ENCODE measurements at places on chromosomes 12 and 14.
A peak's percentile ranks its signal among the peaks of the same experiment; 100 is the strongest.

- DNase-seq = no peak
Observed at GRCh38 chr12:130961921-130962451, 8.3 kb downstream of the ADGRD1 start.

- DNase-seq = no peak
Observed at GRCh38 chr12:65430006-65430405, 151.5 kb downstream of the MSRB3 start.

- no peak for DNase-seq
Observed at GRCh38 chr14:89447182-89447944, 30.3 kb upstream of the FOXN3 start.

- no peak for DNase-seq
Observed at GRCh38 chr12:124484067-124484466, 83.3 kb downstream of the NCOR2 start.

GRCh38 chr12:116642683-116643082 is 83.5 kb downstream of the MAP1LC3B2 start:
- no peak for DNase-seq

- DNase-seq = no peak
Observed at GRCh38 chr12:62575036-62575435, 108.4 kb downstream of the MON2 start.

GRCh38 chr12:1282670-1283315 is 291.8 kb downstream of the ERC1 start:
- DNase-seq = no peak

GRCh38 chr14:50946234-50946935 is 2.1 kb upstream of the PYGL start:
- DNase-seq = no peak

DNA sequence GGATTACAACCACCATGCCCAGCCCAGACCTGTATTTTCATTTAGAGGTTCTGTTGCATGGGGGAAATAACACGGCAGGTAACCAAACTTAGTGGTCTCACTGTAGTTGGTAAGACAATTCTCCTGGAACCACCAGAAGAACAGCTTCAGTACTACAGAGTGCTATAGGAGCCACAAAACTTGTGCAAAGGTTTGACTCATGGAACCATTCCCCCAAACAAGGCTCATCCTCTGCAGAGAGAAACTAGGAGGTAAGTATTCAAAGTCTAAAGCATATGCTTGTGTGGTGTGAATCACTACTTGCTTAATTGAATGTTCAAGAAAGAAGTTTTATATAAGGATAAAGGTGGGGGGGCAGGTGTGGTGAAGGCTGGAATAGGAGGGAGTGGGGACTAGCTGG is 58.7 kb downstream of the GNS start:
- no peak for DNase-seq

DNA sequence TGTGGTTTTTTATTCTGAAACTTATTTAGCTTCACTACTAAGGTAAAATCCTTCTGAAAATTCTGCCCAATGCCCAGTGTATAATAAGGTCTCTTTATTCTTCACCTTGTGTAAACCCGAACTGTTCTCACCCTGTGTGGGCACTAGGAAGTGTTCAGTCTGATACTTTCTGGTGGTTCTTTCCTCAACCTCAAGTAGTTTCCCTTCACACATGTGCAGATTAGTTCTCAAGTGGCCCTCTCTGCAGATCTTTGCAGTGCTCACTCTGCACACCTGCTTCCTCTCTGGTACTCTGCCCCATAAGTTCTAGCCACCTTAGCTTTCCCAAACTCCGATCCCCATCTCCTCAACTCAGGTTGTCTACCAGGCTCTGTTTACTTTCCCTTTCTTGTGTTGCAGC is 61.6 kb downstream of the RAD51B start:
- no peak for DNase-seq

DNA sequence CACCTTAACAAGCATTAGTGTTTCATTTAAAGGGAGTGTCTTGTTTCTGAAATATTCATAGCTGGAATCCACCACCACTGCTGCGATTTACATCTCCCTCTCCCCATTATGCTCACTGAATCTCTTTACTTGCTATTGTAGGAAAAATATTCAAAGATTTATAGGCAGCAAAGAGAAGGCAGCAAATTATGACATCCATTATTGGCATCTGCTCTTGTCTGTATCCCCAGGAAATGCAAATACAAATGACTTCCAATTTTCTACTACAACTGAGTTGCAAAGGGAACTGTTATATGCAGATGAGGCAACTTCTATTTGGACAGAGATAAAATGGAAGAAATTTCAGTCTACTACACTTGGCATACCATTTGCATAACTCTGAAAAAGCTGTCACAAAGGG is 88.4 kb upstream of the PRKD1 start:
- no peak for DNase-seq

DNA sequence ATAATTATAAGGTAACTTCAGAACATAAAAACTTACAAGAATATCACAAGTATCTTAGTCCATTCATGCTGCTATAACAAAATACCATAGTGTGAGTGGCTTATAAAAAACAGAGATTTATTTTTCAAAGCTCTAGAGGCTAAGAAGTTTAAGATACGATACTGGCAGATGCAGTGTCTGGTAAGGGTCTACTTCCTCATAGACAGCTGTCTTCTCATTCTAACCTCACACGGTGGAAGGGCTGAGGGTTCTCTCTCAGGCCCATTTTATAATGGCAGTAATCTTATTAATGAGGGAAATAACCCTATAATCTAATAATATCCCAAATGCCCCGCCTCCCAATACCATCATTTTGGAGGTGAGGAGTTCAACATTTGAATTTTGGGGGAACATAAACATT is 23.7 kb upstream of the OSBPL8 start:
- no peak for DNase-seq

DNA sequence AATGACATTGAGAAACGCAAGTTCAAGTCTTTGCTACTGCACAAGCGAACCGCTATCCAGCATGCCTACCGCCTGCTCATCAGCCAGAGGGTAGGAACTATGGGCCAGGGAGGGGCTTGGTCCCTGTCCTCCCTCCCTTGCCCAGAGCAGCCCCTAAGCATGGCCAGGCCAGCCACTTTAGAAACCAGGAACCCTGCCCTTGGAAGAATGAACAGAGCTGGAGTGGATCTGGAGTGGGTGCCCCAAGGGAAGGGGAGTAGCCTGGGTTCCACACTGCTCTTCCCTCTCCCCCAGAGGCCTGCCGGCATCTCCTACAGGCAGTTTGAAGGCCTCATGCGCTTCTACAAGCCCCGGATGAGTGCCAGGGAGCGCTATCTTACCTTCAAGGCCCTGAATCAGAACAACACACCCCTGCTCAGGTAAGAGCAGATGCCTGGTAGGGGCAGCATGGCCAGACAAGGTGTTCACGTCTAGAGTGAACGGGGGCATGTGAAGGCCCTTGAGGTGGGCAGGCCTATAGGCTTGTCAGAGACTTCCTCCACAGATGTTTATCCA is 55.8 kb downstream of the TPCN1 start:
- no peak for DNase-seq

GRCh38 chr12:112000820-112001219 is 12.1 kb downstream of the TMEM116 start:
- no peak for DNase-seq

DNA sequence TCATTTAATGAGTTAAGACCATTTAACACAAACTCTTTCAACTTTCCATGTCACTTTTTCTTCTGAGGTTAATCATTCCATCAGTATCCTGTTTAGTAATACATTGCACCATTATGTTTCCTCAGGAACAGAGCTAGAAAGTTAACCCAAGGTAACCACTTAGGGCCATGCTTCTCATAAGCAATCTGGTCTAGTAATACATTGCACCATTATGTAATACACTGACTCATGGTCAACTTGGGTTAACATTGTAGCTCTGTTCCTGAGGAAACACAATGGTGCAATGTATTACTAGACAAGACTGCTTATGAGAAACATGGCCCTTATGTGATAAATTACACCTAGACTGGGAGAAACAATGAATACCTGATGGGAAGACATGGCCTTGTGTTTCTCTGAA is 21.7 kb downstream of the ERH start:
- no peak for DNase-seq

DNA sequence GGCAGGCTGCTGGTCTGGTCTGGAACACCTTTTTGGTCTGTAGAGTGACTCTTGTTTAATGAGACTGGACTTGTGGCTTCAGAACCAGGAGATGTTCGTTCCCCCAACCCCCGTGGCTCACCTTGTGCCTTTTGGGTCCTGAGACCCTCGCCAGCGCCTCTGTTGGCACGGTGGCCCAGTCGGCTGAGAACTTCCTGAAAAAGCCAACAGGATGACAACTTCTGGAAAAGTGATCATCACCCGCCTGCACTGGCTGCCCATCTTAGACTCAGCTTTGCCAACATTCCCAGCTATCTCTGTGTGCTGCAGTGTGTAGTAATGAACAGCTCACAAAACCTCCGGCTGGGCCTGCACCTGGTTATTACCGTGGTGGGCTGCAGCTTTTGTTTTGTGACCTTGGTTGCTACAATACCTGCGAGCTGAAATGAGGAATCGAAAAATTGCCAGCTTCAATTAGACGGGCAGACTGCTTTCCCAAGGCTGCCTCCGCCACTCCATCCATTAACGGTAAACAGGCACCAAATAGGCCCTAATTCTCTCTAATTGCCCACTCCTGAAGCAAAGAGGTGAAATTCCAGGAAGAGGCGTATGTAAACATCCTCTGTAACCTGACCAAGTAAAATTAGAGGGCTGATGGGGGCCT is 16.0 kb downstream of the MEG3 start:
- peak; percentile 93 for DNase-seq

DNA sequence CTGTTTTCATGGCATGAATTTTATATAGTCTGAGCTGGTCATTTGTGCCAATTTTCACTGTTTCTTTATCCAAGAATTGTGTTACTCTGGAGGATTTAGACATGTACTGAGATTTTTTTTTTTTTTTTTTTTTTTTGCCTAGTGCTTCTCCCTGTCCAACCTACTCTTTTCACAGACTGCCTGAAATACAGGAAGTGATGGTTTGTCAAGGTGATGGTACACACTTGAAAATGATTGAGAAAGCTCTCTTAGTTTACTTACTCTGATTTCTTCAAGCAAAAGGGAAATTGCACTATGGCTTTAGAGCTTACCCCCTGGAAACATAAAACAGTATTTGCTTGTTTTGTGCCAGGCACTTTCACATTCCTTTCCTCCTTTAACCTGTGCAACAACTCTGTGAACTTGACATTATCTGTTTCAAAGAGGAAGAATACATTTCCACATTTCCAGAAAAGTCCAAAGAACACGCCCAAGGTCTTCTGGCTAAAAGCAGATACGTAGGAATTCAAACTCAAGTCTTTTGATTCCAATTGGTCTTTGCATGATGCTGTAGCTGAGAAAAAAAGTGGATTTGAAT is 181.1 kb downstream of the SLC15A5 start:
- DNase-seq = no peak

- no peak for DNase-seq
Observed at GRCh38 chr14:76083796-76084765, 67.6 kb upstream of the GPATCH2L start.

DNA sequence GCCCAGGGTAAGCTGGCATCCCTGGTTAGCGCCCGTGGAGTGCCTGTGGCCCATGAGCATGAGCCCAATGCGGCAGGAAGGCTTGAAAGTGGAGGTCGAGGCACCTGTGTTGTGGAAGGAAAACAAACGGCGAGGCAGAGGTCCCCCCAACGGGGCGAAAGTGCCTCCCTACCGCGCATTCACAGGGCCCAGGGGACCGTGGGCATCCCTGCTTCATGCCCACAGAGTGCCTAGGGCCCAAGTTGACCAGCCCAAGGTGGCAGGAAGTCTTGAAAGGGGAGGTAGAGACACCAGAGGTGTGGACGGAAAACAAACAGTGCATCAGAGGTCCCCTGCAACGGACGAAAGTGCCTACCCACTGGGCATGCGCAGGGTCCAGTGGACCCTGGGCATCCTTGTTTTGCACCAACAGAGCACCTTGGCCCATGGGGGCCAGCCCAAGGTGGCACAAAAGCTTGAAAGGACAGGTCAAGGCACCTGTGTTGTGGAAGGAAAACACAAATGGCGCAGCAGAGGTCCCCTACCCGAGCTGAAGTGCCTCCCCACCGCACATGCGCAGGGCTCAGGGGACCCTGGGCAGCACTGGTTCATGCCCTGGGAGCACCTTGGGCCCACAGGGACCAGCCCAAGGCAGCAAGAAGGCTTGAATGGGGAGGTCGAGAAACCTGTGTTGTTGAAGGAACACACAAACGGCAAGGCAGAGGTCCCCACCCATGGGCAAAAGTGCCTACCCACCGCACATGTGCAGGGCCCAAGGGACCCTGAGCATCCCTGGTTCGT is 377.5 kb downstream of the ALG10 start:
- no peak for DNase-seq

DNA sequence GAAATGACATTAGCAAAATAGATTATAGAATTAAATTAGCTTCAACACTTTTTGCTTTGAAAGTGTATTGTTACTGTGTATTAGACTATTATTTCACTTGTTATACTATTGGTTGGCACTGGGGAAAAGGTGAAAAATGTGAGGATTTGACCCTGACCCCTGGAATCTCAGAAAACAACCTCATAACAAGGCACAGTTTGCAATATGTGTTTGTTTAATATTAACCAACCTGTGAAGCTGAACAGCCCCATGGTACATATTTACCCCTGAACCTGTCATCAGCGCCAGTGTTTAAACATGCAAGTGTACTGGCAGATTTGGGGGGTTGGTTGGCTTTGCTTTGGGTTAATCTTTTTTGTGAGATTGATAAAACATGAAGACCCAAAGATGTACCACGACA is 11.7 kb downstream of the SLC38A4 start:
- no peak for DNase-seq

- no peak for DNase-seq
Observed at GRCh38 chr12:93762912-93763553, 85.9 kb downstream of the CRADD start.

DNA sequence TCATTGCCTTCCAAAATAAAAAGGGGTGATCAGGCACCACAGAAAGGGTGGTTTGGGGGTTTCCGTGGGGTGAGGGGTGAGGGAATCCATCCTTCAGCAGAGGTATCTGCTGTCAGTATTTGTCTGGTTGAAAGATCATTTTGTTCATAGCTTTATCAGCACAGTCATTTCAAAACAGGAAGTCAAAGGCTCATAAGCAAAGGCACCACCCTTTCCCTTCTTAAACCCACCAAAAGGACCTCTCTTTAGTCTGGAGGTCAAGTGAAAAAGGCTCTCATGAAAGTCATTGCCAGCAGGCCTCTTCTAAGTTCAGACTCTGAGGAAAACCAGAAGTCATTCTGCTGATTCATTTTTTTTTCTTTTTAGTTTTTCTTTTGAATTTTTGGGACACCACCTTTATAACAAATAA is 6.2 kb downstream of the CHST11 start:
- no peak for DNase-seq

- DNase-seq = peak; percentile 33
Observed at GRCh38 chr12:78977304-78977867, 112.8 kb downstream of the SYT1 start.
